ENCODE measurements at places on chromosomes 12 and 14.

DNA sequence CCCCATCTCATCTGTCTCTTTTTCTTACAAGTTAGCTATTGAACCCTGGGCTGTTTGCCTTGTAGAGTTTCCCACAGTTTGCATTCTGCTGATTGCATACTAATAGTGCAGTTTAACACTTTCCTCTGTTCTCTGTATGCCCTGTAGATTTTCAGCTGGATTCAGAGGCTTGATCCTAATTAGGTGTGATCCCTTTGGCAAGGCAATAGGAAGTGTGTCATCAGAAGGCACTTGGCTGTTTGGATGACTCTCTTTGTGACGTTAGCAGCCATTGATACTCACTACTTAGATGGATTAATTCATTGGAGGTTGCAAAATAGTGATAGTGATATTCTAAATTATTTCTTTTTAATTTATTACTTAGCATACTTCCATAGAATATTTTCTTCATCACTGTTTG is 33.6 kb downstream of the FUT8 start:
- no peak for DNase-seq

- DNase-seq = no peak
Observed at GRCh38 chr12:62977418-62977817, 42.5 kb upstream of the PPM1H start.

GRCh38 chr12:123085730-123086487 is 65.0 kb downstream of the PITPNM2 start:
- DNase-seq = no peak

DNA sequence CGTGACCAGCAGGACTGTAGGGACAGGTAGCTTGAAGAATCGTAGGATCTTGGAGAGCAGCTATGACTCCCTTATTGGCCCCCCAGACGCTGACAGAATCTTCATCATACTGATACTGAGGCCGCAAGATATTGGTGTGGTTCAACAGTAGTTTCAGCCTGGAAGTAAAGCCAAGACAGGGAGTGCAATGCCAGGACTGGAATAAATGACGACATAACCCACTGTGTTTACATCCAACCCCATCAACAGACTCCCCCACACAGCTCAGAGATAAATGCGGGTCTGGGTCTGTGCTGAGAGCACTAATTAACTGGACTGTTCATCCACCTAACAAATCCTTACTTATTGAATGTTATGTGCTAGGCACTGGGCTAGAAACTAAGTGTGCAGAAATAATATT is 16.6 kb downstream of the NOXRED1 start:
- DNase-seq = no peak

DNA sequence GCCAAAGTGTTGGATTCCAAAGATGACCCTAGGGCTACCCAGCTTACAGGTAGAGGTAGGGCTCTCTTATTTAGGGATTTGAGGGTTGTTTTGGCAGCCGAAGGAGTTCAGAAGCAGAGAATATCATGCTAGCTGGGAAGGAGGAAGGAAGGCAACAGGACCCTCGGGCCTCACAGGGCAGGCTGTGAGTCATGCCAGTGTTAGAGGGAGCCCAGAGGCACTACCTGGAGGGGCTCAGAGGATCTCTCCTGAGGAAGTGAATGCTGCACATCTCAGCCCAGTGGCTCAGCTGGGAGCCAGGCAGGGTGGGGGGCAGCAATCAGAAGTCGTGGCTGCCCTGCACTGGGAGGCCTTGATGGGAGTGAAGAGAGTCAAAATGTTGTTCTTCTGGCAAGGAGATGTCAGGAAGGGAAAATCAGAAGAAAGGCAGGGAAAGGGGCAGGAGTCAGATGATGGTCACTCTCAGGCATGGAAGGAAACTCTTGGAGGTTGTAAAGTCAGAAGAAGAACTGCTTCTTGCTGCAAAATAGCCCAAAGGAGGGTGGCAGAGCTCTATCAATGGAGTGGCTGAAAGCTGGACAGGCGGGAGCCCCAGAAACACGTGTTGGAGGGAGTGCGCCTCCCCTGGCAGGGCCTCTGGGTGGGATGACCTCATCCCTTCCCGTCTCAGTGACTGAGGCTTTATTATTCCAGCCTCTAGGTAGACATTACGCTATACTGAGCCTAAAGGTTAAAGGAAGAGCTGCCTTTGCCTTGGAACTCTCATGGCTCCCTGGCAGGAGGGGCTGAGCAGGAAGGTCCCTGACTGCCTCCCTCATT is 141.3 kb downstream of the SMOC1 start:
- DNase-seq = no peak

DNA sequence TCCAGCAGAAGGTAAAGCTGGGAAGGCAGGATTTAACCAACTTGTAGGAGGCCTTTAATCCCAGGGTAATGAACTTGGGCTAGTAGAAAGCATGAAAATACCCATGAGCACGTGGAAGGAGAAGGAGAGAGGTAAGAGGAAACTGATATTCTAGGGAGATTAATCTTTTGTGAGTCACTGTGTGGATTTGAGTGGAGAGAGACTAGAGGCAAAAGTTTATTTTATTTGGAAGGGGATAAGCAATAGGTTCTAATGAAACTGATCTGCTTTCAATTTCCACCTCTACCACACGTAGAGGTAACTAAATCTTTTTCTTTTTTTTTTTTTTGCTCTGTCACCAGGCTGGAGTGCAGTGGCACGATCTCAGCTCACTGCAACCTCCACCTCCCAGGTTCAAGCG is 52.1 kb downstream of the PTPN21 start:
- no peak for DNase-seq

All from left hindlimb (tissue), 1 donor.